Thoracic aorta (tissue), 2 donors: ENCODE measurements at places on chromosomes 3 and 15.

GRCh38 chr3:120683671-120684301 lies 1.7 kb upstream of the HGD start:
- no peak overlapping the region for H3K27ac ChIP-seq
- H3K27me3 ChIP-seq = no peaks in the 10 kb centered on the region
- no peaks in the 10 kb centered on the region for H3K4me1 ChIP-seq
- no peaks in the 10 kb centered on the region for H3K36me3 ChIP-seq

- H3K27me3 ChIP-seq = no peaks in the 10 kb centered on the region
- DNase-seq = no peak
- no peaks in the 10 kb centered on the region for H3K4me1 ChIP-seq
- H3K27ac ChIP-seq = no peak overlapping the region
- no peaks in the 10 kb centered on the region for H3K36me3 ChIP-seq
- H3K4me3 ChIP-seq = no peak overlapping the region
Measured at GRCh38 chr3:28569357-28569756, 220.7 kb upstream of the AZI2 start.

DNA sequence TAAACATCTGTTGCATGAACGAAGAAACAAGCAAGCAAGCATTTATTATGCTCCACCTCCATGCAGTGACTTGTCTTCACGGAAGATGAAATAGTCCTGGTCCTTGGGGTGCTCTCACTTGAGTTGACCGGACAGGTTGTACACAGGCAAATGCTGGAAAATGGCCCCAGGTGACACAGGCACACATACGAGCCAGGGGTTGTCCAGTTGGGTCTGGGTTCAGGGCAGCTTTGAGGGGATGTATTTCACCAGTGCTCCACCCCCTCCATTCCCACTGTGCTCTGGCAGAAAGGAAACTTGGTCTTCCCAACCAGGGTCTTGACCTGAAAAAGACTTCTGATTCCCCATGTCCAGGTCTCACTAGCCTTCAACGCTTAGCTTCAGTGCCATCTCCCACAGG lies 48.3 kb upstream of the ITGA11 start:
- no peak for DNase-seq
- no peaks in the 10 kb centered on the region for H3K27me3 ChIP-seq
- peaks cover 51% of the 10 kb centered on the region for H3K4me1 ChIP-seq
- H3K27ac ChIP-seq = peak overlapping the region; percentile 86
- H3K36me3 ChIP-seq = no peaks in the 10 kb centered on the region
- no peak overlapping the region for H3K4me3 ChIP-seq

DNA sequence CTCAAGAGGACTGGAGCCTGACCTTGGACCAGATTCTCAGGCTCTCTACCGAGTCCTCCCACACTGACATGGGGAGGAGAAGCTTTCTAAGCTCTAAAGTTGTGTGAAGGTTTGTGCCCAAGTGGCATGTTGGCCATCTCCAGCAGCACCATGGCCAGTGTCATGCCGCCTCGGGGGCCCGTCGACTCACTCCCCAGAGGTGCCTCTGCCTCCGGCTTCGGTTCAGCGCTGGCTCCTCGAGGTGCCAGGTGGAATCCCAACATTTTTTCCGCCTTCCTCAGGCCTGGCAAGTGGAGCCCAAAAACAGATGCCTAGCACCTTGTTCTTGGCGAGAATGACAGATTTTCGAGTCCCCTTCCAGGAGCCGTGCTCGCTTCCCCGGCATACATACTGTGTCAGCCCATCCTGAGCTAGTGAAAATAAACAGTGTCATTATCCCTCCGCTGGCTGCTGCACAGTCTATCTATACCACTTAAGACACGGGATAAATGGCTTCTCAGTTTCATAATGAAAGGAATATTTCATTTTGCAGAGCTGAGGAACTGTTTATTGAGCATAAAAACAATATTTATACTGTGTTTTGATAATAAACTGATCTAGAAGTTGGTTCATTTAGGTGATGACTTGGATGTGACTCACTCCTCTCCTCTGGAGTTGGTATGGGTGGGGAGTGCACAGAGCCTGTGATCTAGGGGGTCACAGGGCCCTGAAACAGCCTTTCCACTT lies 328.5 kb upstream of the TLE3 start:
- H3K27ac ChIP-seq = no peak overlapping the region
- no peak overlapping the region for H3K4me3 ChIP-seq
- DNase-seq = no peak
- no peaks in the 10 kb centered on the region for H3K27me3 ChIP-seq
- no peaks in the 10 kb centered on the region for H3K36me3 ChIP-seq
- H3K4me1 ChIP-seq = no peaks in the 10 kb centered on the region

GRCh38 chr3:72279631-72280041 lies 494.7 kb upstream of the PROK2 start:
- no peaks in the 10 kb centered on the region for H3K27me3 ChIP-seq
- no peak overlapping the region for H3K4me3 ChIP-seq

DNA sequence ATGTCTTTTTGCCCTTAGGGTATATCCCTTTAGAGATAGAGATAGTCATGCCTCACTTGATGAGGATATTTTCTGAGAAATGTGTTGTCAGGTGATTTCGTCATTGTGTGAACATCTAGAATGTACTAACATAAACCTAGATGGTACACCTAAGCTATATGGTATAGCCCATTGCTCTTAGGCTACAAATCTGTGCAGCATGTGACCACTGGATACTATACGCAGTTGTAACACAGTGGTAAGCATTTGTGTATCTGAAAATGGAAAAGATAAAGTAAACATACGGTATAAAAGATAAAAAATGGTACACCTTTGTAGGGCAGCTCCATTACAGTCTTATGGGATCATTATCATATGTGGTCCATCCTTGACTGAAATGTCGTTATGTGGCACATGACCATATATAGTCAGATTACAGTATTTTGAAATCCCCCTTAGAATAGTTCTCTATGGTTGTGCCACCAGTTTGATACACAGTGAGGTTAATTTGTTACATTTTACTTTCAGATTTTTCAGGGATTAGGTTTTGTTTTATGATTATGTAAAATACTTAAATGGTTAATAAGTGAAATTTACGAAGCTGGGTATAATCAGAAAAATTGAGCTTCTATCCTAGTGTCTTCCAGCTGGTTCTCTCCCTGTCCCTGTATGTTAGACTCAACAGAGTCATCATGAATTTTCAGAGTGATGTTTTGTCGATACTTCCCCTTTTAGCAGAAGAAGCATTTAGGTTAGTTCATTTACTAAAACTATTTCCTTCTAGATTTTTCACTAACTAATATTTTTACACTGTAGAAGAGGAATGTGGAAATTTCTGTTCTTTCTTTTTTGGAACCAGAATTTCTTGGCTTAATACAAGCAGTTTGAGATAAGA lies 12.8 kb downstream of the SETD5 start:
- no peak overlapping the region for H3K4me3 ChIP-seq
- H3K27ac ChIP-seq = no peak overlapping the region
- DNase-seq = no peak
- H3K4me1 ChIP-seq = peaks cover 87% of the 10 kb centered on the region
- H3K36me3 ChIP-seq = no peaks in the 10 kb centered on the region
- H3K27me3 ChIP-seq = no peaks in the 10 kb centered on the region
